ENCODE measurements at places on chromosomes 4 and X.

DNA sequence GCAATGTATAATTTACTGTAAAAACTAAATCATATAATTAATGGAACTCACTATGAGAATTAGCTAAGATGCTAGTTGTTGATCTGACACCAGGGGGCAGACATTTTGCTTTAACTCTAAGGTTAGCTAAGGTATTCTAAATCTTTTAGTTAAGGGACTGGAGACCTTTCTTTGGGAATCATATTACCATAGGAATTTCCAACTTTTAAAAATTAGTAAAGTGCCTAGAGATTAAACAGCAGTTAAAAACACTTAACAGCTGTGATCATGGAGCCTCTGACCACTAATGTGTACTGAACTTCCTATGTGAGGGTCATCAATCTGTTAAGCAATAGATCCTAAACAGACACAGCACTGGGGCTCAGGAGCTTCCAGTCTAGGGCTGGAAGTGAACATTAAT, 226.6 kb downstream of the NSUN7 start:
- no peak for DNase-seq

GRCh38 chrX:17792826-17793225, 55.5 kb downstream of the SCML1 start:
- no peak for DNase-seq

DNA sequence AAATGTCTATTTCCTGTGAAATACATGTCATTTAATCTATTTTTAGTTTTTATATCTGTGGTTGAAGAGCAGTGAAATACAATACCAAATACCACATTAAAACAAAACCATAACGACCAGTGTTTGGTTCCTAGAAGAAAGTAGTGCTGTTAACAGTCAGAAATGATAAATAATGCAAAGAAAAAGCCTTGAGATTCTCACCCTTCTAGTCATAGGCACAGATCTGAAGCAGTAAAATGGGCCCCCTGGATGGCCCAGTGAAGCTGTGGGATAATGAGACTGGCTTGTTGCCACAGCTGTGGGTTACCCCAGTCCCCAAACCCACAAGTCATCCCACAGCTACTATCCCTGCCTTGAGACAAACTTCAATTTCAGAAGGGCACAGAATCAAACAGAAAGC, 137.3 kb upstream of the RPL34 start:
- DNase-seq = no peak

GRCh38 chr4:86357608-86358007, 2.2 kb downstream of the MAPK10 start:
- DNase-seq = no peak

DNA sequence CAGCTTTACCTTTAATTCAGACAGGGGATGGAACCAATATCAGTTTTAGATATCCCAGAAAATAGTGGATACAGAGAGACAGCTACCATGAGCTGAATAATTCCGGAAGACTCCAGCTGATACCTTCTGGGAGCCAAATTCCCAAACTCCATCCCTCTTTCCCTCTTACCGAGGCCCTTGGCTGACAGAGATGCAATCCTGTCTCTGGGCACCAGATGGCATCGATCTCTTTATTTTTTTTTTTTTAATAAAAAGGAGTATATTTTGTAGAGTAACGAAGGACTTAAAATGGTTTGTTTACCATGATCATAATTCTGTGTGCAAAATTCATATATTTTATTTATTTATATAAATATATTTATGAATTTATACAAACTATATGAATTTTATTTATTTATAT, 31.0 kb downstream of the RAB40A start:
- DNase-seq = no peak

- DNase-seq = no peak
Measured at GRCh38 chrX:11648705-11649519, 16.8 kb downstream of the ARHGAP6 start.

DNA sequence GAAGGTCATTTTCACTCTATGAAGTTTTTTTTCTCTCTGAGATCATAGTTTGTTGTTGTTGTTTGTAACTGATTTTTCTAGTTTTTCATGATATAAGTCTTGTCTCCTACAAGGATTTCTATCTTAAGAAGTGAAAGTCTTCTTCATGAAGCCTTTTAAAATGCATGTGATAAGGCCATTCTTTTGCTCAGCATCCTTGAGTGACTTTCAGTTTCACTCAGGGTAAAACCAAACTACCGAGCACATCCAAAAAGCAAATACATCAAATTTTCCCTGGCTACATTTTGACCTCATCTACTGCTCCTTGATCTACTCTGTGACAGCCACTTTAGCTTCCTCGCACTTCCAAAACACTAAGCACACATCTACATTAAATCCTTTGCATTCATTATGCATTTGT, 580.7 kb downstream of the KCTD8 start:
- DNase-seq = no peak

- no peak for DNase-seq
Measured at GRCh38 chrX:12489341-12489740, 301.9 kb upstream of the PRPS2 start.

DNA sequence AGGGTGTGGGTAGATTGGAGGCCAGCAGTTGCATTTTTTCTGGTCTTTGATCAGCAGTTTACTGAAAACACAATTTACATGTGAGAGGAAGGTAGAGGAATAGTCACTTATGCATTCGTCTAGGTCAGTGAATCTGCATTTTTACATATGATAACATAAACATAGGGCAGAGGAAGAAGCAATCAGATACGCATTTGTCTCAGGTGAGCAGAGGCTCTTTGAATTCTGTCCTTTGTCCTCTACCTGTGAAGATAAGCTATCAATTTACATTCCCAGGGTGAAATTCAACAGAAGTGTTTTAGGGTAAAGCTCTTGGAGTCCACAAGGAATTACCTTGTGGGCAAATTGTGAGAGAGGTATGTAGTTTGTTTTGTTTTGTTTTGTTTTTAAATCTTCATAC, 306.5 kb downstream of the MAGEB5 start:
- DNase-seq = no peak

GRCh38 chr4:161792991-161793390, 370.8 kb downstream of the FSTL5 start:
- DNase-seq = no peak
